SK-N-SH treated with all-trans-retinoic acid at 6 μM for 48 hours (cell line): ENCODE measurements at places on chromosomes 3 and 15.

GRCh38 chr15:37098468-37099318 is 1.7 kb downstream of the MEIS2 start:
- no peak for ATAC-seq

- no peak; the same call in 2 of the 3 replicates for ATAC-seq
Measured at GRCh38 chr3:136135039-136135802, 60.9 kb downstream of the MSL2 start.

- no peak for ATAC-seq
Measured at GRCh38 chr3:10518506-10519150, 13.2 kb upstream of the ATP2B2 start.

DNA sequence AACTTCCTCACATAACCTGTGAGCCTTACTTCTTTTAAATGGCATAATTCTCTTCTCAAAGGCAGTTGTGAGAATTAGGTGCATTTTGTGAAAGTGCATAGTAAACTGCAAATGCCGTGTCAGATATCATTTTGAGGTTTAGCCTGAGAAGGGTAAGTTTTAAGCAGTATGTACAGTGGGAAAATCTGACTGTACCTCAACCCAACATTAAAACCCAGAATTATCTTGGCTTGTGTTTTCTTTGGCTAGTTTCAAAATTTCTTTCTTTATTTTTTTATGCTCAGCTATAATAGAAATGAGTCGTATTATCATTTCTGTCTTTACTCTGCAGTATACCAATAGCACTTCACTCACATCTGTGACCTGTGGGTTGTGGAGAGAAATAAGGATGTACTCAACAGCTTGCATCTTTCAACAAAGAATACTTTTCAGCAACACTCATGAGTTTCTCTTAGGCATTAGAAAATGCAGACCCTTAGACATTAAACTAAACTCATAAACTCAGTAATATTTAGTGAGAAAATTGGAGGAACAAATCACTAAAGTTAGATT is 65.7 kb downstream of the RASA2 start:
- ATAC-seq, result no peak

DNA sequence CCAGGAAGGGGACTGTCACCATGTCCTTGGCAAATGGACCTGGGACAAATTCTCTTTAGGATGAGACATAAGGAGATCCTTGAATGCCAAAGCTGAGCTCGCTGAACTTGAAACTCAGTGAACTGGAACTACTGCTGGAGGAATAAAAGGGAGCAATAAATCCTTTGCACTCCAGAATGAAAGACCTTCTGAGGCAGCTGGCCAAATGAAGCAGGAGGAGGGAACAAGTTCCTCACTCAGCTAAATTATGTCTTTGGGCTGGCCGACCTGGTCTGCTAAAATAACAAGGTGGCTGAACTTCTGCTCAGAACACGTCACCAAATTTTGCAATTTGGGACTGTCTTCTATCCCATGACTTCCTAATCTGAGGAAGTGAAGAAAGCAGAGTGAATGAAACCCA is 314.7 kb downstream of the LPP start:
- ATAC-seq, result peak; percentile 67

GRCh38 chr3:107892955-107893624 is 197.7 kb downstream of the CD47 start:
- peak; percentile 51 for ATAC-seq

DNA sequence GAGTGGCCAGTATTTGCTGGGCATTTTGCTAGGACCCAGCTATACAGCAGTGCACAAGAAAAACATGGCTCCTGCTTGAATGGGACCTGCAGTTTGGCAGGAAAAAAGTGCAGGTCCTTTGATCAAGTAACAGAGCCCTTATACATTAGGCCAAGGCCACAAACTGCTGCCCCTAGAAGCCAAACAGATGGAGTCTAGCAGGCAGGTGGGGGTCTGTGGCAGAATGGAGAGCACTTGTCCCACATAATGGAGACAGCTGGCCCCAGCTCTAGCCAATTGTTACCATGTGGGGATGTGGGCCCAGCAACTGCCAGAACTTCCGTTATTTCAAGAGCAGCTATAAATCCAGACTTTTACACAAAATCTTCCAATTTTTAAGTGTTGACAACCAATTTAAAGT is 79.3 kb downstream of the SHQ1 start:
- no peak; the same call in 2 of the 3 replicates for ATAC-seq

GRCh38 chr15:65249641-65250040 is 37.0 kb downstream of the PARP16 start:
- ATAC-seq, result no peak

- peak; percentile 89 for ATAC-seq
Measured at GRCh38 chr3:195154793-195155535, 116.0 kb downstream of the XXYLT1 start.
